ENCODE measurements at places on chromosomes 7 and 10.
A peak's percentile ranks its signal among the peaks of the same experiment; 100 is the strongest.

DNA sequence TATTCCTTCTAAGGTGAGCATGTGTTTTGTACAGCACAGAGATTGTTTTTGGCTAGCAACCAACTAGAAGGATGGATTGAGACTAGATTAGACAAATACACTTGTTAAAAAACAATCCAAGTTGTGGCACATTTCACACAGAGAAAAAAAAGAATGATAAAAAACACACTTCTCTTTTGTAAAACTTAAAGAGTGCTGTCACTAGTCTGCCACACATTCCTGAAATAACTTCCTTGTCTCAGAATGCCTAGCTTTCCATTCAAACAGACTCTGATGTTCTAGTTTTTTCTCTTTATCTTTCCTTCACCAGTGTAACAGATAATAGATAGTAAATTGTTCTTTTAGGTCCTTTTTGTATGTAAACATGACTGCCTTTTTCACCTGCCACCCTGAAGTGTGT, 11.4 kb downstream of the DLD start:
- no peak overlapping the region for H3K4me3 ChIP-seq
- peaks cover 38% of the 10 kb centered on the region for H3K36me3 ChIP-seq
- H3K4me1 ChIP-seq, result peaks cover 20% of the 10 kb centered on the region
- H3K27me3 ChIP-seq, result no peaks in the 10 kb centered on the region

DNA sequence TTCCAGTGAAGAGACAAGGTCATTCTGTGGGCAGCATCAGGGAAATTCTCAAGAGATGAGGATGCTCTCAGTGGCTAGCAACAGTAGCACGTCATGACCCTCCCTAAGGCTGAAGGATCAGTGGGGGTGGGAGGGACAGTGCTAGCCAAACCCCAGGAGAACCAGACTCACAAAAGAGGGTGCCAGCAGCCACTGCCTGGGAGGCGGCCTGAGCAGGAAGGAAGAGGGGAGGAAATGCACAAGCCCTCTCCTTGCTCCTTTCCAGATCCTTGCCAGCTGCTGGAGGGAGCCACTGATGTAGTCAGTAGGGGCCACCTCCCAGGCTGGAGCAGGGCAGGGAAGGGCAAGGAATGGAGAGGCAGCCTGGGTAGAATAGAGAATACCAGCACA, 302.7 kb downstream of the RPS24 start:
- H3K27me3 ChIP-seq, result no peaks in the 10 kb centered on the region
- H3K4me1 ChIP-seq, result no peaks in the 10 kb centered on the region
- no peaks in the 10 kb centered on the region for H3K36me3 ChIP-seq
- no peak overlapping the region for H3K4me3 ChIP-seq
- peak overlapping the region; percentile 16 for H3K27ac ChIP-seq
- DNase-seq, result no peak

DNA sequence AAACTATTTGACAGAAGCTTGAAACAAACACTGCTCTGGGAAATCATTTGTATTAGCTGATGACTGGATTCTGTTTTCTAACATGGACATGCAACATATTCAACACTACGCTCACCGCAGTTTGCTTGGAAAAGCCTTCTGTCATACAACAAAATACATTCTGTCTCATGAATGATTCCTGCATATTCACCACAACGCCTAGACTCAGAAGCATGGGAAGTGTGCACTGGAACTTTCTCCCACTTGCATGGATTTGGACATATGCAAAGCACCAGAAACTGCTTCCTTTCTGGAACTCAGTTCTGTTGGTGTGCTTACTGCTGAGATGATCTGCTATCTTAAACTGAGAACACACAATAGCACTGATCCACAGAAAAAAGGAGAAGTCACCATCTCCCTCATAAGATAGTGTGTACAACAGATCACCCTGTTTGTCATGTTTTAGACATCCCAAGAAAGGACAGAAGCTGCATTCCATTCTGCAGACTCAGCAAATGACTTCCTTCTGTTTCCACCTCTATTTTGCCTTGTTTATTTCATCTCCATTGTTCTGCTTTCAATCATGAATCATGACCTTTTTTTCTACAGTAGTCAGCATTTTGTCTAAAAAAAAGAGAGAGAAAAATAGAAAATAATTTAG, 115.8 kb downstream of the HTR7 start:
- H3K4me1 ChIP-seq, result no peaks in the 10 kb centered on the region
- no peak for DNase-seq
- H3K36me3 ChIP-seq, result no peaks in the 10 kb centered on the region
- H3K4me3 ChIP-seq, result no peak overlapping the region

DNA sequence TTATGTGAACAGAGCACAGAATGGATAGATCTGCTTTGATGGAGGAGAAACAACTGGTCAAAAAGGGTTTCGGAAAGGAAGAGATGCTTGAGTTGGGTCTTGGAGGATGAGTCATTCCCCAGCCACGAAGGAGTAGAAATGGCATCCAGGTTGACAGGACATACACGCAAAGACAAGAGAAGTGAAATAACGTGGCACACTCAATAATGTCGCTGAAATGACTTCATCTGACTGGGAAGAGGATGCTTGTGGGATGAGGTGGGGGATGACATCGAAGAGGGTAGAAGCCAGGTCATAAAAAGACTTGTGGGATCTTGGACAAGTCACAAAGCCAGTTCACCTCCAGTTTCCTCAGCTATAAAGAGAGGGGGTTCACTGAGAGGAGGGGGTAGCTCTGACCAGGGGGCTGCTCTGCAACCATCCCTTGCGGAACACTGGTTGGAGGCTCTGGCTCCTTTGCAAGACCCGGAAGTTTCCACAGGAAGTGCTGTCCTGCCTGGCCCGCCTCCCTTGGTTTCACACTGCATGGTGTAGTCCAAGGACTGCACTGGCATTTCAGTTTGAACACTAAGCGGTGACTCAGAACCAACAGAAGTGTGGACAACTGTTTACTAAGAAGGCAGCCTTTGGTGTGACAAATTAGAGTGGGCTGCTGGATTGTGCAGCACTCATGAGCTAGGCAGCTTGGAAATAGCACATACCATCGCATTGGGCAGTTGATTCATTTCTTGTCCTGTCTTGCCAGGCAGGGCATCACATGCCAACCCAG, 189.9 kb upstream of the ADO start:
- no peak for DNase-seq
- H3K4me3 ChIP-seq, result no peak overlapping the region
- H3K27ac ChIP-seq, result no peak overlapping the region
- no peaks in the 10 kb centered on the region for H3K27me3 ChIP-seq
- no peaks in the 10 kb centered on the region for H3K4me1 ChIP-seq
- no peaks in the 10 kb centered on the region for H3K36me3 ChIP-seq

GRCh38 chr7:128763541-128763940, 12.1 kb downstream of the OPN1SW start:
- no peaks in the 10 kb centered on the region for H3K27me3 ChIP-seq
- H3K4me1 ChIP-seq, result no peaks in the 10 kb centered on the region
- H3K27ac ChIP-seq, result no peak overlapping the region
- H3K36me3 ChIP-seq, result no peaks in the 10 kb centered on the region

- no peak overlapping the region for H3K27ac ChIP-seq
- H3K36me3 ChIP-seq, result no peaks in the 10 kb centered on the region
- H3K4me3 ChIP-seq, result no peak overlapping the region
These were observed 9.0 kb upstream of the EBF3 start for GRCh38 chr10:129972966-129973673.

GRCh38 chr7:149245244-149245643, 5.8 kb downstream of the ZNF212 start:
- H3K27ac ChIP-seq, result no peak overlapping the region
- H3K4me3 ChIP-seq, result no peak overlapping the region
- no peak for DNase-seq
- no peaks in the 10 kb centered on the region for H3K27me3 ChIP-seq
- no peaks in the 10 kb centered on the region for H3K36me3 ChIP-seq
- peaks cover 8% of the 10 kb centered on the region for H3K4me1 ChIP-seq

GRCh38 chr10:14456218-14456869, 125.6 kb upstream of the FRMD4A start:
- H3K27me3 ChIP-seq, result no peaks in the 10 kb centered on the region
- no peaks in the 10 kb centered on the region for H3K36me3 ChIP-seq
- H3K4me3 ChIP-seq, result no peak overlapping the region

GRCh38 chr7:14687777-14688176, 214.8 kb downstream of the DGKB start:
- no peaks in the 10 kb centered on the region for H3K36me3 ChIP-seq
- H3K4me1 ChIP-seq, result peaks cover 4% of the 10 kb centered on the region
- DNase-seq, result no peak
- no peak overlapping the region for H3K27ac ChIP-seq

GRCh38 chr7:8197994-8198698, 63.8 kb downstream of the ICA1 start:
- no peaks in the 10 kb centered on the region for H3K4me1 ChIP-seq
- no peaks in the 10 kb centered on the region for H3K36me3 ChIP-seq
- H3K27ac ChIP-seq, result no peak overlapping the region
- H3K4me3 ChIP-seq, result no peak overlapping the region

- no peak for DNase-seq
- no peaks in the 10 kb centered on the region for H3K27me3 ChIP-seq
- H3K36me3 ChIP-seq, result no peaks in the 10 kb centered on the region
- H3K27ac ChIP-seq, result no peak overlapping the region
- H3K4me1 ChIP-seq, result no peaks in the 10 kb centered on the region
These were observed 77.8 kb upstream of the LRRC17 start for GRCh38 chr7:102834999-102835398.

- H3K4me3 ChIP-seq, result no peak overlapping the region
- H3K27ac ChIP-seq, result no peak overlapping the region
- no peaks in the 10 kb centered on the region for H3K4me1 ChIP-seq
- H3K27me3 ChIP-seq, result no peaks in the 10 kb centered on the region
- no peaks in the 10 kb centered on the region for H3K36me3 ChIP-seq
These were observed 113.9 kb downstream of the FZD1 start for GRCh38 chr7:91378131-91378530.

DNA sequence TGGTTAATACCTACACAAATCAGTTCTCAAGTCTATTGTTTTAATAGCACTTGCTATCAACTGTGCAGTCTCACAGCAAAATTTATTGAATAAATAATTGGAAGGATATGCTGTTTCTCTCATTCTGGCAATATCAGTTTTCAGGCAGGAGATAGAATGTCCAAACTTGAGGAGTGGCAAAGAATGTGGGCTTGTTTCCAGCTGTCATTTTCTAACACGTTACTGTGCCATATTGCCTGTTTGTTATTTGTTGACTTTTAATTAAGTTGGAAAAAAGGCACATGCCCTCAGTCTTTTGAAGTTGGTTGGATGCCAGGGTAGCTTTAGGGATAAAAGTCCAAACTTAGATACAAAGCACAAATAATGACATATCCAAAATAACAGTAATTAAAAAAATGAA, 52.2 kb downstream of the MAGI2 start:
- DNase-seq, result no peak
- no peak overlapping the region for H3K4me3 ChIP-seq
- no peak overlapping the region for H3K27ac ChIP-seq
- peaks cover 5% of the 10 kb centered on the region for H3K4me1 ChIP-seq

DNA sequence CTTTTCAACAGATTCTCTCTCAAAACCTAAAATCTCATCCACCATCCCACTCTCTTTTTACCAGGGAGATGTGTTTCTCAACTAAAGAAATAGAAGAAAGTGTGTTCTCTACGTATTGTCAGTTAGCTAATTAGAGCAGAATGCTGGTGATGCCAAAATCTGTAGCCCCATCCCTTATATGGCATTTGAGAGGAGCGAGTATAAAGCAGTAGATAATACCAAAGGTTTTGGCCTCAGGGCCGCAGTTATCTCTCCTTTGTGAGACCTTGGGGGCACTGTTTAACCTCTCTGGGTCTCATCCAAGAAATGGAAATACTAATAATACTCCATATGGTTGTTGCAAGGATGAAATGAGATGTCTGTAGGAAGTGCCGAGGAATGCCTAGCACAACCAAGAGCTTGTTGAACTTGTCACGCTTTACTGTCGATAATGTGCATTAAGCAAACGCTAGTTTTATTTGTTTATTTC, 456 bp upstream of the DLD start:
- H3K27me3 ChIP-seq, result no peaks in the 10 kb centered on the region
- peak overlapping the region; percentile 73 for H3K4me3 ChIP-seq
- DNase-seq, result no peak
- H3K27ac ChIP-seq, result peak overlapping the region; percentile 96

DNA sequence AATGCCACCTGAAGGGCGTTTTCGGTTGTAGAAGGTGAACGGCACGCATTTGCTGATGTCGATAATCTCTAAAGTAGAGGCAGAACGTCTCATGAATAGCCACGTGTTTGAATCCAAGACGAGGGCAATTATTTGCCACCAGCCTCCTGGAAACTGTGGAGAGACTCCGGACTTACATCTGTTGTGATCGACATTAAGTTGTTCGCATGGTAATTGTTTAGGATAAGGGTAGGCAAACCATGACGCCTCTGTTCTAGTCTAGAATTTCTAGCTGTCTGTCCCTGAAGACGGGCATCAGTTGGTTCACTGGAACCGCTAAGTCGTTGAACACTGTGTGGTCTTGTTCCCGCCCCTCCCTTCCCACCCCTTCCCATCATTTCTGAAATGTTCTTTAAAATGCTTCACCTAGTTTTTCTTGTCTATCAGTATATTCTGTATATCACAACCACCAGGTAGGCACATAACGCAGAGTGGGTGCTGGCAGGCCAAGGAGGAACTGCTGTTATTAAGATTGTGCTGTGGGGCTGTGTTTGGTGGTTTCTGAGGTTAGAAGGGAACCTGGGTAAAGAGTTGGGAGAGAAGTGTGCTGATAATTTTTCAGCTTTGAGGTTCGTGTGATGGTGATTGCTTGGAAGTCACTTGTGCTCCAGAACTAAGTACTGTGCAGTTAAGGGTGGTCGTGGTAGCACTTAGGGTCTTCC, 1.2 kb downstream of the UBE3C start:
- H3K4me3 ChIP-seq, result peak overlapping the region; percentile 69
- H3K4me1 ChIP-seq, result peaks cover 19% of the 10 kb centered on the region
- H3K27me3 ChIP-seq, result no peaks in the 10 kb centered on the region
- no peak for DNase-seq
- H3K36me3 ChIP-seq, result no peaks in the 10 kb centered on the region

GRCh38 chr7:55140221-55140940, 121.6 kb downstream of the EGFR start:
- H3K36me3 ChIP-seq, result peaks cover 4% of the 10 kb centered on the region
- H3K27ac ChIP-seq, result no peak overlapping the region
- no peak for DNase-seq
- no peaks in the 10 kb centered on the region for H3K4me1 ChIP-seq
- H3K4me3 ChIP-seq, result no peak overlapping the region
- no peaks in the 10 kb centered on the region for H3K27me3 ChIP-seq

- no peaks in the 10 kb centered on the region for H3K27me3 ChIP-seq
- no peaks in the 10 kb centered on the region for H3K4me1 ChIP-seq
- H3K4me3 ChIP-seq, result no peak overlapping the region
- H3K27ac ChIP-seq, result no peak overlapping the region
These were observed 543.2 kb downstream of the PTPRN2 start for GRCh38 chr7:158044482-158044823.

- no peaks in the 10 kb centered on the region for H3K36me3 ChIP-seq
- H3K4me1 ChIP-seq, result no peaks in the 10 kb centered on the region
These were observed 44.2 kb upstream of the PRSS58 start for GRCh38 chr7:142301923-142302550.

GRCh38 chr10:14712991-14713424, 61.7 kb downstream of the FAM107B start:
- no peaks in the 10 kb centered on the region for H3K4me1 ChIP-seq
- no peak for DNase-seq
- H3K27ac ChIP-seq, result no peak overlapping the region
- no peaks in the 10 kb centered on the region for H3K36me3 ChIP-seq
- no peak overlapping the region for H3K4me3 ChIP-seq
- no peaks in the 10 kb centered on the region for H3K27me3 ChIP-seq
